NCI-H187 treated with DMSO at 0.1 percent for 48 hours (cell line): ENCODE measurements at places on chromosomes 6 and 20.

GRCh38 chr6:135941275-135942025, 89.9 kb downstream of the PDE7B start:
- DNase-seq, result no peak

DNA sequence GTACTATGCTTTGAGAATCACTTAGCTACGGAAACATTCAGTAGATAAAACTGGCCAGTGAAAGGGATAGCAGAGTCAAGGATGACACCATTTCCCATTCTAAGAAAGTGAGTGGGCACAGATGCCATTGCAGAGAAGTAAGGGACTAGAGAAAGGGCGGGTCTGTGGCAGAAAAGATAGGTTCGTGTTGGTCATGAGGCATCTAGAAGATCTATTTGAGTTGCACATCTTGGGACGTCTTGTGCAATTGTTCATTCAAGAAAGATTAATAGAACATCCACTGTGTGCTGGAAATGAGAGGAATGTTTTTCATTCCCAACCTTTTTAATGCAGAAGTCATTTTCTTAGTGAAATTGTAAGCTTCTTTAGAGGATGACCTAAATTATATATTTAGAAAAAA, 161.7 kb downstream of the PLCB1 start:
- DNase-seq, result no peak

- no peak for DNase-seq
Observed at GRCh38 chr6:140897804-140898573, 1234.7 kb upstream of the GJE1 start.

- no peak for DNase-seq
Observed at GRCh38 chr6:109021870-109022269, 72.8 kb downstream of the SESN1 start.

DNA sequence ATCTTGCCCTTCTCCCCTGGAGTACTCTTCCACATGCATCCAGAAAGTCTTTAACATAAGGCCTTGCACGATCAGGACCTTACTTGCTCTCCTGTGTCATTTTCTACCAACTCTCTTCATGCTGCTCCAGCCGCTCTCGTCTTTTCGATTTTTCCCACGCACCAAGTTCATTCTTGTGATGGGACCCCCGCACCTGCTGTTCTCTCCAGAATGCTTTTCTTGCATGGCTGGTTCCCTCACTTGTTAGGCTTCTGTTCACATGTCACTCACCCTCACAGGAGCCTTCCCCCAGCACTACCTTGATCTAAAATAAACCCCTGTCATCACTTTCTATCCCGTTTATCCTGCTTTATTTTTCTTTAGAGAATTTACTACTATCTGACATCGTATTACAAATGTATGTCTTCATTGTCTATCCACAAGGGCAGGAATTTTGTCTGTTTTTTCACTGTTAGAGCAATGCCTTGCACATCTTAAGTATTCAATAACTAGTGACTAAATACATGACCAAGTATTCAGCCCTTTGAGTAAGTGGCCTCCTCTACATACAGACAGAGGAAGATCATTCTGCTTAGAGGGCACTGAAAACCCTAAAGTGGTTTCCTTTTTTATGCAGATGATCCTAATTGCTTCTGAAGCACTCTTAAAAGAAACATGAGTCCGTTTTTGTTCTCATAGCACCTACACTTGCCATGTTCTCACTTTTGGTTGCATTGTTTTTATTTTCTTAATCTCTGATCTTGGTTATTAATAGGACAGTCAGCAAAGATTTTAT, 166.9 kb downstream of the SLC16A10 start:
- peak; percentile 39 for DNase-seq
